ENCODE measurements at places on chromosomes 1 and 21. TPM values are rescaled to one million over a fixed set of nuclear protein-coding genes. Genes with fewer than 3 reads are reported as not detected.

DNA sequence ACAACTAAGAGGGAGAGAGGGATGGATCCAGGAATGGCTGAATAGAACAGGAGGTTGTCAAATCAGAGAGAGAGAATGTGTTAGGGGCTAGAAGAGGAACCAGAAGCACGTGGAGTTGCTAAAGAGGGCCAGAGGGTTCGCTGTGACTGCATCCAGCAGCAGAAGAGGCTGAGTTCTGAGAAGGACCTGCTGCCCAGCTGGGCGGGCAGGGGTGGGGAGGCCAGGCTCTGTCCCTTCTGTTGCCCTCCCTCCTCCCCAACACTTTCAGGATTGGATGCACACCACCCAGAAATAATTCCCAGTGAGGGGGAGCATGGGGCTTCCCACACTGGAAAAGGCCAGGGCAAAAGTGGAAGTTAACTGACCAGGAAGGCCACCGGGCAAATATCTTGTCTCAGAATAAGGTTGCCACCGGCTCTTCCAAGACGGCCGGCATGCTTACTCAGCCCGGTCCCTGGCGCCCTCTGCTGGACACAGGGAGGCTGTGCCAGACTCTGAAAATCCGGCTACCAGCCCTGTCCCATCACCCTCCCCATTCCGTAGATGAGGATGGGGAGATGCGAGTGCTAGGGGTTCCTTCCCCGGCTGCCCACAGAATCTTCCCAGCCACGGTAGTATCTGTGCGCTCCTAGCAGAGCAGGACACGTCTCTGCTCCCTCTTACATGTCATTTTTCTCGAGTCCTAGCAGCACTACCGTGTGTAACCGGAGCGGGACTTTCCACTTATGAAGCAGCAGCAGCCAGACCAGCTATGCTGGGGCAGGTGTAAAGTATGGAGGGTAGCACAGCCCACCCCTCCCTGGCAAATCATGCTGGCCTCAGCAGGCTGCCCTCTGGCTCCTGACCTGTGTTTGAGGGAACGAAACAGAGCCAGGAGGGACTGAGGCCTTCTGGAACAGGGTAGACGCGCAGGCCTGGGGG is 46.8 kb upstream of the A3GALT2 start:
- peak; percentile 76 for DNase-seq

CD244 gene
- polyA plus RNA-seq: 0.88 TPM

- DNase-seq: no peak
Measured at GRCh38 chr1:5847013-5847659, 145.1 kb downstream of the NPHP4 start.

- DNase-seq: no peak
Measured at GRCh38 chr1:37234941-37235418, 200.7 kb upstream of the GRIK3 start.

POGZ gene
- 114 TPM for polyA plus RNA-seq

CYP2J2 gene
- 3.0 TPM for polyA plus RNA-seq

GRCh38 chr1:179951383-179952144 is 3.0 kb upstream of the CEP350 start:
- DNase-seq: no peak

TSPAN1 gene
- 10.4 TPM for polyA plus RNA-seq

HSD3B1 gene
- 0.74 TPM for polyA plus RNA-seq

Data from left lung (tissue), 14 donors.